ENCODE measurements at places on chromosomes 6 and 20. TPM values are rescaled to one million over a fixed set of nuclear protein-coding genes. Genes with fewer than 3 reads are reported as not detected.

DNA sequence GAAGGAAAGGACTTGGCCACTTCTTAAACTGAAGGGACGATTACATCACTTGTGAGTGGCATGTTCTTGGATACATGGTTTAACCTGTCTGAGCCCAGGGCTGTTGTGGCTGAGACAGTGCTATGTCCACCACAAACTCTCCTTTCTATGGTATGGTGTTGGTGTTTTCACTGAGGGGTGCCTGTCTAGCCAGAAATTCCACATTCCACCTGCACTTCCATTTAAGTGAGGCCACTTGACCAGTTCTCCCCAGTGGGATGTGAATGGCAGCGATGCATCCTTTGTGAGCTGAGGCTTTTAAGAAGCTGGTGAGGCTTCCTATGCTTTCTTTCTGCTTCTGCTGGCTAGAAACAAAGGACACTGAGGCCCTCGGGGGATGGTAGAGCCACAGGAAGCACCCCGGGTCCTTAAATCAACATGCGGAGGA lies 151.4 kb upstream of the CHD6 start:
- no peak for DNase-seq

CCN2 gene
- 12.5 TPM for total RNA-seq

DUSP15 gene
- total RNA-seq, result 2.9 TPM

GRCh38 chr6:105545228-105545920 lies 142.5 kb upstream of the PREP start:
- DNase-seq, result no peak

DNA sequence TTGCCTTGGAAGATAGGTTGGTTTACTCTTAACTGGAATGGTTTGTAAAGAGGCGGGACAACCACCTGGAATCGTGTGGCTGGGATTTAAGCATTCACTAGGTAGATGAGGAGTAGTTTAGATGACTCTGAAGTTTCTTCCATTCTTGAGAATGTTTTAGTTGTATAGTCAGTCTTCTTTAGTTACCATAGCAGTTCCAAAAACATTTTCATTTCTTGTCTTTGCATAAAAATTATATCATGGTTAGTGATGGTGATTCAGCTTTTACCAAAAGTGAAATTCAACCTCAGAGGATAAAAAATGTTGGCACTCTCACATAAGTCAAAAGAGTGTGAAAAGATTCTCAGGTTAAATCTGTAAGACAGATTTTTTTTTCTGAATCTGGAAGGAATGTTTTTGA lies 70.3 kb downstream of the SMAP1 start:
- DNase-seq, result no peak

DNA sequence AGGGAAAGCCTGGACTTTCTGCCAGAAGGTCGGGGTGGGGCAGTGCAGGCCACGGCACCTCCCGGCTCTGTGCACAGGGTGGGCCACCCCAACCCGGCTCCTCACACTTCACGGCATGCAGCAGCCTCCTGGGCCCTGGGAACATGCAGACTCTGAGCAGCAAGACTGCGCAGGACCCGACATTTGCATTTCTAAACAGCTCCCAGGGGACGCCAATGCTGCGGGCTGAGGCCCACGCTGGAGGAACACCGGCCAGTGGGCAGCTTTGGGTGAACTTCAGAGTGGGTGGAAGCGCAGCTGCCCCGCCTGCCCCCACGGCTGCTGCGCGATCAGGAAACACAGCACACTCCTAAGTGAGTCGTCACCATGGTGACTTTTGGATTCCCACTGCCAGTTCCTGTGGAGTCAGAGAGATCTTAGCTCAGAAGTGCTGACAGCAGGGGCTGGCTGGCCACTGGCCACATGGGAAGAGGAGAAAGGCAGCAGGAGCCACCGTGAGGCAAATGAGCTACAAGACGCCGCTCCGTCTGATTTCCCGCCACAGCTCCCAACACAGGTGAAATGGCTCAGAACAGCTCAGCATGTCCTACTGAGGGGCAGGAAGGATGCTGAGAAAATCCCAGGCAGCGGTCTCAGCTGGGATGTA lies 52.1 kb downstream of the RNASET2 start:
- no peak for DNase-seq

CRISP2 gene
- not detected for total RNA-seq

DNA sequence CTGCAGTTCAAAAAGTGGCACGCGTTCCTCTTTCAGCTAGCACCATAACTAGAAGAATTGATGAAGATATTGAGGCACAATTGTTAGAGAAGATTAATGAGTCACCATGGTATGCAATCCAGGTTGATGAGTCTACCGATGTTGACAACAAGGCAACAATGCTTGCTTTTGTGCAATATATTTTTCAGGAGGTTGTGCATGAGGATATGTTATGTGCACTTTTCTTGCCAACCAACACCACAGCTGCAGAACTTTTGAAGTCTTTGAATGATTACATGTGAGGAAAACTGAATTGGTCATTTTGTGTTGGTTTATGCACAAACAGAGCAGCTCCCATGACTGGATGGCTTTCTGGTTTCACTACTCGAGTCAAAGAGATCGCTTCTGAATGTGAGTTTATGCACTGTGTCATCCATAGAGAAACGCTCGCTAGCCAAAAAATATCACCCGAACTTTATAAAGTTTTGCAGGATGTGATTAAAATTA lies 129.3 kb upstream of the SLC24A3 start:
- no peak for DNase-seq

MRPS10 gene
- 62.3 TPM for total RNA-seq

GPR6 gene
- not detected for total RNA-seq

SLC35D3 gene
- total RNA-seq, result not detected

DNA sequence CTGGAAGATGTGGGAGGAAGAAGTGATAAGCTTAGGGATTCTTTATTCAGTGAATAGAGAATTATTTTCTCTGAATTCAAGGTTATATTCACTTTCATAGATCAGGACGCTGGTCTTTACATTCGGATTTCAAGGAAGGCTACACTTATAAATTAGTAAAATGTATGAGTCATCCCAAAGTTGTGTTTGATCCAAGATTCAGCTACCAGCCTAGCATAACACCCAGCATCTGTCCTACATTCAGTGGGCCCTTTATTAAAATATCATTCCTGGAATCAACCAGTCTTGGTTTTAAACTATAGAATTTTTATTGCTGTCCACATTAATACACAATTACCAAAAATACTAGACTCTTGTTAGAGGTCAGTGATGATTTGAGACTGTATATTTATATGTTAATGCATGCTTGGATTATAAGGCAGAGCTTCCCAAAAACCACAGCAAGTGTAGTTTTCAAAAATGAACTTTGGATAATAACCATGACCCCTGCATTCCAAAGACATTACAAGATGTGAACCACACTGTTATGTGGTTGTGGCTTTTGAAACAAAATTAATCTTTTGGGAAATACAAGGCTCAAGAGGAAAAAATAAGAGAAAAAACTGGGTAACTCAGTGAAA lies 210.7 kb upstream of the CNR1 start:
- DNase-seq, result no peak

GRCh38 chr20:830011-830521 lies 3.4 kb upstream of the FAM110A start:
- DNase-seq, result no peak

DNA sequence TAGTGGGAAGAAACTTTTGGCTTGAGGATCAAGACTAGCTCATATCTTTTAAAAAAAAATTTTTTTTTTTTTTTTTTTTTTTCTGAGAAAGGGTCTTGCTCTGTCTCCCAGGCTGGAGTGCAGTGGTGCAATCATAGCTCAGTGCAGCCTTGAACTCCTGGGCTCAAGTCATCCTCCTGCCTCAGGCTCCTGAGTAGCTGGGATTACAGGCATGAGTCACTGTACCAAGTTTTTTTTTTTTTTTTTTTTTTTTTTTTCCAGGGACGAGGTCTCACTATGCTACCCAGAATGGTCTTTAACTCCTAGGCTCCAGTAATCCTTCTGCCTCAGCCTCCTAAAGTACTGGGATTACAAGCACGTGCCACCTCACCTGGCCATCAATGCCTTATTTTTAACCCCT lies 27.9 kb downstream of the GCLC start:
- DNase-seq, result no peak

CNBD2 gene
- total RNA-seq, result 3.5 TPM

GRCh38 chr20:44962483-44962882 lies 2.3 kb upstream of the TOMM34 start:
- no peak for DNase-seq

- no peak for DNase-seq
Measured at GRCh38 chr6:74368746-74369145, 672.7 kb downstream of the CD109 start.

OPN5 gene
- not detected for total RNA-seq

GRCh38 chr6:37954791-37955190 lies 135.3 kb downstream of the ZFAND3 start:
- DNase-seq, result no peak

- DNase-seq, result no peak
Measured at GRCh38 chr6:73513496-73513854, 7.4 kb downstream of the EEF1A1 start.

All from Right ventricle myocardium inferior (tissue), 1 donor.